ENCODE measurements at places on chromosomes 12 and 14.

DNA sequence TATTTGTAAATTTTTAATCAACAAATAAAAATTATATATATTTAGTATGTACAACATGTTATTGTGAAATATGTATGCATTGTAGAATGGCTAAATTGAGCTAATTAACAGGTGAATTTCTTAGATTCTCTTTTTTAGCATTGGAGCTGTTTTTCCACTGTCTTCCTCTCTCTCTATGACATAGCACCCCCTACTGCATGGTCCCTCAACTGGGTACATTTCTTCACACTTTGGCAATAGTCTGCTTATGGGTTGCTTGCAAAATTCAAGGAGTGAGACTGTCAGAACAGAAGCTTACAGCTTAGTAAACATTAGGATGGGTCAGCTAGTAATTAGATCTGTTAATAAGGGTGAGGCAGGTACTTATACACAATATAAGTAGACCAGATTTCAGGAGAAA lies 658.5 kb upstream of the MGAT4C start:
- no peak for DNase-seq

- DNase-seq, result no peak
Observed at GRCh38 chr12:46699986-46700385, 125.8 kb downstream of the SLC38A4 start.

DNA sequence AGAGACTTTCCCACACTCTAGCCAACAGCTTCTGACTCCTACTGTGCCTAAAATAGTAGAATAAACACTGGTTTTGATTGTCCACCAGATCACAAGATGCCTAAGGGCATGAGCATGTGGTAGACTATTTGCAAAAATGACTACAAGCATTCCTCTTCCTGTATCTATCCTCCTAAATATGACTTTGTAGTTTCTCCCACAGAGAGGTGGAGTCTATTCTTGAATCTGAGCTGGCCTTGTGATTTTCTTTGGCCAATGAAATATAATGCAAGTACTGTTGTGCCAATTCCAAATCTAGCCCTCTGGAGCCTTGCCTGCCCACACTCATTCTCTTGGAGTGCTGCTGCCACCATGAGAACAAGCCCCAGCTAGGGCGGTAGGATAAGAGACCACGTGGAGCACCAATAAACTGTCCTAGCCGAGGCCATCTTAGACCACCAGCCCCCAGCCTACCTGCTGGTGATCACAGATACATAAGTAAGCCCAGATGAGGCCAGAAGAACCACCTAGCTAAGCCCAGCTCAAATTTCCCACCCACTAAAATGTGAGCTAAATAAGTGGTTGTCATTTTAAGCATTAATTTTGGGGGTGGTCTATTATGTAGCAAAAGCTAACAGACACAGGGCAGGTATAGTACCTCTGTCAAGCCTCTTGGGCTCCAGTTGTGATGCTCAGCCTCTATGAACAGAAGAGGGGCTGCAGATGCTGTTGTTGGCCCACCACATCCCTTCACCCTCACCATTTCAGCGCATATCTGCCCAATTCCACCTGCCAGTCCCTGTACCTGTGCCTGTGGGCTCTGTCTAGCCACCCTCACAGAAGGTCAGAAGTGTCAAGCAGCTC lies 17.9 kb downstream of the ZFP36L1 start:
- DNase-seq, result peak; percentile 1

- DNase-seq, result no peak
Observed at GRCh38 chr12:88924162-88924561, 343.9 kb upstream of the KITLG start.

DNA sequence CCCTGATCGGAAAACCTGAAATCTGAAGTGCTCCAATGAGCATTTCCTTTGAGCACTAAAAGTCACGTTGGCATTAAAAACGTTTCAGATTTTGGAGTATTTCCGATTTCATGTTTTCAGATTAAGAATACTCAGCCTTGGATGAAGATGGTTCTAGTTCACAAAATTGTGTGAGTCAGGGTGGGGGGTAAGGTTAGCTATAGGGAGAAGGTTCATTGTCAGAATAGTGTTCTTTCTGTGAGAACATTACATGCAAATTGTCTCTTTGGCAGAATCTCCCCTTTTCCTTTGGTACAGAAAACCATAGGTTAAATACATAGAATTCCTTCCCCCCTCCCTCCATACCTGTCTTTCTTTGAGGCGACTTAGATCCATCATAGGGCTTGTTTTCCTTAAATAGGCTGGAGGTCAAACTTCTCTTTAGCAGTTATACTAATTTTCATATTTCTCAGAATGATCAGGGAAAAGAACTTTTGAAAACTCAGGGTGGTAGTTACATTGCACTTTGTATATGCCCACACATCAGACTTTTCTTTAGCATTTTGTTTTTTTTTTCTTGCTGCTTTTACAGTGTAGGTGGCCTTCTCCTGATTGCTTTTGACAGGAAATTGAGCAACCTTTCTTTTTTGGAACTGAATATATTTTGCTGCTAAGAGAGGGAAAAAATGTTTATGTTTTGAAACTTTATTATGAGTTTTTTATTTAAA lies 503.5 kb downstream of the PCNX1 start:
- DNase-seq, result no peak

- no peak for DNase-seq
Observed at GRCh38 chr12:59603754-59604153, 7.9 kb downstream of the SLC16A7 start.

- no peak for DNase-seq
Observed at GRCh38 chr12:47410862-47411261, 295.0 kb downstream of the RPAP3 start.

DNA sequence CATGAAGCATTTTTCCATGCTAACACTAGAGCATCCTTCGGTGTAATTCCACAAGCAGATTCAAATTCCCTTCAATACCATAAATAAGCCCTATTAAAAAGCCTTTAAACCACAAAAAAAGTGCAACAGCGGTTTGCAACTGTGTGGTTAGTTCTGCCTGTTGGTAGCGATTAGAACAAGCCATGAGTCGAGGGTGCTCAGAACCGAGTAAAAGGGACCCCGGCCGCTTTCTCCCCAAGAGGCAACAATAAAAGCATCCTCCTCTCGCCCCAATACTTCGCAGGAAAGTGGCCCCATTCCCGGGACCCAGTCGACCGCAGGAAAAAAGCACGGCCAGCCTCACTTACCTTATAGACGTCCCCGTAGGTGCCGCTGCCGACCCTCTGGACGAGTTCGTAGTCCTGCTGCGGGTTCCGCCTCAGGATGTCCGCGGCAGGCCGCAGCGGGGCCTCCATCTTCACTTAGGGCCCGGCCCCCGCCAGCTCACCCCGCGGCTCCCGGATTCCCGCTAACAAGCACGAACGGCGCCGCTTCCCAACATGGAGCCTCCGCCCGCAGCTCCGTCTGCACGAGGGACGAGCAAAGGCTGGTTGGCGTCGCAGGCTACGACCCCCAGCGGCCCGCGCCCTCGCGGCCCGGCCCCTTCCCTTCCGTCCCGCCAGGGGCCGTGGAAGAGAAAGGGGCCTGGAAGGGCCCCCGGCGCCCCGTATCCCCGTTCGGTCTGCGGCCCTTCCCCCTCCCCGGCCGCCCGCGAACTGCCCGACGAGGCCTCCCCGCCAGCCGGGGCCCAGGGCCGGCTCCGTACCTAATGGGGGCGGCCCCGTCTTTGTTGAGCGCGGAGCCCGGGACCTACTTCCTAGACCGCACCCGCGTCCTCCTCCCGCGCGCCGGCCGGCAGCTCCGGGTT lies 521 bp downstream of the MAP4K5 start:
- DNase-seq, result peak; percentile 68

DNA sequence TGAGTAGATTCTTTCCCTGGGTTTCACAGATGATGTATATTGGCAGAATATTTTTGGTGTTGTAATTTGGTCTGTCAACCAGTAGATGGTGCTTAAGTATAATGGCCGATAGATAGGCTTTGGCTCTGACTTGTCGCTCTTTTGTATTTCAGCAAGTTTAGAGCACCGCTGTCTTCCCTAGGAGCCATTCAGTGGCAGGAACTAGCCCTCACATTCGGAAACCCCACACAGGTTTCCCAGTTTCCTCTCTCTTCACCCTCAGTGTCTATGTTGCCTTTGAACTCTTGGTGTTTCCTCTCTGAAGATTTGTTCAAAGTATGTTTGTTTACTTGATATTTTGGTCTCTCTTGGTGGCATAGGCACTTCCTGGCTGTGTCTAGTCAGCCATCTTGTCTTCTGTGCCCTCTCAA lies 102.2 kb downstream of the GPHN start:
- no peak for DNase-seq

GRCh38 chr14:52988139-52988538 lies 37.3 kb upstream of the FERMT2 start:
- DNase-seq, result no peak

- no peak for DNase-seq
Observed at GRCh38 chr12:119096429-119097202, 82.1 kb upstream of the HSPB8 start.

DNA sequence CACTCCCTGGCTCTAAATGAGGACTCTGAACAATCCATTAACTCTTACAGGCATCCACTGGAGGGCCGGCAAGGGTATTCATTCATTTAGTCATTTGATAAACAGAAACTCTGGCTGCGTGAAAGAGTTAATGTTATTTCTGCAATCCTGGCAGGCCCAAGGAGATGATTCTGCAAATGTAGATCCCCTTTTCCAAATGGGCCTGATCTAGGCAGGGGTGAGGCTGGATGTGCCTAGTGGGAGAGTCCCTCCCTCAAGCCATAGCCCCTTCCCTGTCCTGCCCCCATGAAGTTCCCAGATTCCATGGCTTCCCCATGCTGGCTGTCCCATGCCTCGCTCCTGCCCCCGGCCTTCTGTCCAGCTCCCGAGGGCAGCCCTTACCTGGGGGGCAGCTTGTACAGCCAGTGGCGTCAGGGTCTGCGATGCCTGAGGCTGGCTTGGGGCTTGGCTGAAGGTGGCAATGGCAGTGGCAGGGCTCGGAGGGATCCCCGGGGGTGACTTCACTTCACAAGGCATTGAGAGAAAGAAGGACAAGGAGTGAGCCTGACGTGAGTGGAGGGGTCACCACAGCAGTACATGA lies 18.4 kb downstream of the POU6F1 start:
- DNase-seq, result no peak

- DNase-seq, result no peak
Observed at GRCh38 chr12:50192908-50193307, 25.7 kb upstream of the CERS5 start.

- no peak for DNase-seq
Observed at GRCh38 chr12:969821-970220, 20.3 kb upstream of the RAD52 start.

- no peak for DNase-seq
Observed at GRCh38 chr12:20268771-20269170, 99.6 kb upstream of the PDE3A start.

GRCh38 chr14:95267306-95267705 lies 52.4 kb downstream of the CLMN start:
- no peak for DNase-seq

DNA sequence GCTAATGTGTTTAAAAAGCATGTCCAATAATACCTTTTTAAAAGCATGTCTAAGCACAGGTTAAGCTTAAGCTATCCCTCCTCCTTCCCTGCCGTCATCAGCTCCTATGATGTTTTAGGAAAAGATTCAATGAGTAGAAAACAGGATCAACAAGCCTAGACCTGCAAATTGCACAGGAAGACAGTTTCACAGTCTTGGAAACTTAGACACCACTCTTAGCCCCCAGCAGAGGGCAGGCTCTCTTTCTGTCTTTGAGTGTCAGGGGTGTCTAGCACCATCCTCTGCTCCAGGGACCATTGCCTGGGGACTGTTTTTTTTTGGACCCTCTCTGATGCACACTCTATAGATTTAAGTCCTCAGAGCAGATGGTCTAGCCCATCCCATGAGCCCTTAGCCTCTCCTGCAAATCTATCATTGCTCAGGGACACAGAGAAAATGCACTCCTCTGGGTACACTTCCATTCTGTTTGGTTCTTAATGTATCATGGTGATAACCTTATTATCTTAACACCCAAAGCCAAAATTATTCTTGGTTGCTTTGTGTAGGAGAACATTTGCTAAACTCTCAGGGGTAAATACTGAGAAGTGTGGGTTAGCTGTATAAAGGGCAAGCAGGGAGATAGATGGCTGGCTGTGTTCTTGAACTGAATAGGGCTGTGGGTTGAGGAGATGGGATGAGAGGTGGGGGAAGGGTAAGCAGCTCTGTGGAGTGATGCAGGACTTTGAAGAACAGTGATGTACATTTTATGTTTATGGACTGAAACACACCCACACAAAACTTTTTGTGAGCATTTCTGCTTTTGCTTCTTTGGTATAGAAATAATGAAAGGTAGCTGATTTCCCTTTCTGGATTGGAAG lies 259.9 kb upstream of the DDHD1 start:
- peak; percentile 30 for DNase-seq

DNA sequence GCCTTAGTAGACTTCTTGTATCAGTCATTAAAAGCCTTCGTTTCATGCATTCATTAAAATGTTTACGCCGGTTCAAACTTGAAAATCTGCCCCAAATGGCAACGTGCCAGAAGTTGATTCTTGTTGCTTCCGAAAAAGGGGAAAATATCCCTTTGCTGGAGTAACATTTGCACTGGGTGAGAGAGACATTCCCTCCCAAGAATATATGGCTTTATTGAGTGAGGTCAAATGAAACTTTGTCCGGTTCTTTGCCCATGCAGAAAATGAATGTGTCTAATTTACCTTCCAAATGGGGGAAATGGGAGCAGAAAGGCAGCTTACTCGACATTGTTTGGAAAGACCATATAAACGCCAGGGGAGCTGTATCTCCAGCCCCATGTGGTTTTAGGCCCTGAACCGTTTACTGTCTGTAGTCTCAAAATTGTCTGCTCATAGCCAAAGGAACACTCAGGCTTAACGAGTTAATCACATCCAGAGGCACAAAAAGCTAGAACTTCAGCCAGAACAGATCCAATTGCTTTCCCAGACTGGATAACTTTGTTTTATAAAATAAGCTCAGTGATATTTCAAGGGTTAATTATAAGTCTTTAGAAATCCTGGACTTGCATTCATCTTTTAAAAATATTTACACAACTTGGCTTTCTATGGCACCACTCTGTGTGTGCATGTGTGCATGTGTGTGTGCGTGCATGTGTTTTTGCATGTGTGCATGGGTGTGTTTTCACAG lies 2.9 kb upstream of the EMP1 start:
- DNase-seq, result no peak

DNA sequence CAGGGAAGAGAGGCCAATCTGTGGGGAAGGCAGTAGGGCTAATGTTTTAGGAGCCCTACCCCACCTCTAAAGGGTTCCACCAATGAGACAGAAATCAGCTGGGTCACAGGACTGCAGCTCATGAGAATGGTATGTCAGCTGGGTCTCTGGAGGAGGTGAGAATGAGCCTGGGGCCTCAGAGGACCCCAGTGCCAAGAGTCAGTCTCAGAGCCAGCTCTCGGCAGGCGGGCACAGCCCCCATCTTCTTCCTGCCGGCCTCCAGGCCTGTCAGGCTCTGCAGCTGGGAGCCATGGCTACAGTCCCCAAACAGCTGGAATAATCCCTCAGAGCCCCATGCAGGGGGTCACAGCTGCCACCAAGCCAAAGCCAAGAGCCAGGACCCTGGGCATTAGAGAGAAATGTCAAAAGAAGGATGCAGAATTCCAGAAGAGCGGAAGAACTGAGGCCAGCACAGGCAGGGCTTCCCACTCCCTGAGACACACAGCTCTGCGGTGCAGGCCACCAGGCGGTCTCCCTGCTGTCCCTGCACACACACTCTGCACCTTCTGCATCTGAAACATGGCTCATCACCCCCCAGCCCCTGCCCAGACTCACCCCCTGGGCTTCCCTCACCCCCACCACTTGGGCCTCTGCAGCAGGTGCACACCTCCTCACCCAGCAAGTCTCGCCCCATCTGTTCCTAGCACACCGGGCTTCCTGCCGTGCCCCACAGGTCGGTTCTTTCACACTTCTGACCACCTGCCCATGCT lies 26.0 kb downstream of the ITPK1 start:
- DNase-seq, result no peak

- DNase-seq, result no peak
Observed at GRCh38 chr12:123807670-123808069, 45.6 kb downstream of the DNAH10 start.

GRCh38 chr12:57418255-57418654 lies 12.6 kb downstream of the R3HDM2 start:
- DNase-seq, result no peak

Measured in glutamatergic neuron (in vitro differentiated cells).